ENCODE measurements at places on chromosomes 4 and X.

GRCh38 chr4:15702941-15703403 is at the start of gene BST1:
BST1 (plus strand) TSS chr4:15703065; CDS start chr4:15703145, 80 bp downstream.
- no peak for DNase-seq

GRCh38 chr4:100289946-100290345 is 99.7 kb upstream of the DDIT4L start:
- no peak for DNase-seq

DNA sequence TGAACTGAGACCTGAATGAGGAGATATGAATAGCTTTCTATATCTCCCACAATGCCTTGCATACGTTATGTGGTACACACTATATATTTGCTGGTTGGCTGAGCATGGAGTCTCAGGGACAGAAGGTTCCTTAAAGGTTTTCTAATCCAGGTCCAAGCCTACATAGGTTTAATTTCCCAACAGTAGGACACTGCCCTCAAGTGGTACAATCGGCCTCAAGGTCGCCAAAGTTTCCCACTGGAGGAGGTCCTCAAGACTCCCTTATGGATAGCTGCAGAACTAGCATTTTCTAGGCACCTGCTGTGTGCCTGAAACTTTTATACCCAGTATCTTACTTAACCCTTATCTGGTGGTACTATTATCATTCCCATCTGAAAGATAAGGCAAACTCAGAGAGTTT is 21.0 kb upstream of the EFNB1 start:
- DNase-seq = no peak

GRCh38 chr4:123621072-123621705 is 224.6 kb downstream of the SPRY1 start:
- DNase-seq = no peak

DNA sequence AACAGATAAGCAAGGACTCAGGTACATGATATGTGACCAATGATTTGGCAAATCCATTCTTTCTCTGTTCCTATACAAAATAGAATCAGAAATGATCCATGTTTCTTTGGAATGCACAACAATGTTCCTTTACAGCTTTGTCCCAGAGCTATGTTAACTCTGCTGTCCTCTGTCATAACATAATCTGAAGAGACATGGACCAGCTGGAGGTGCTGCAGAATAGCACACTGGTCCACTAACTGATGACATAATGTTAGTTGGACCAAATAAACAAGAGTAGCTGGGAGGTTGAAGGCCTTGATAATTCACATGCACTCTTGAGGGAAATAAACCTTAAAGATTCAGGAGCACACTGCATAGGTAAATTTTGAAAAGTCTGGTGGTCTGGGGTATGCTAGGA is 23.0 kb upstream of the DHX15 start:
- DNase-seq = no peak

- peak; percentile 50 for DNase-seq
Observed at GRCh38 chr4:36394352-36394903, 113.0 kb downstream of the DTHD1 start.

- DNase-seq = no peak
Observed at GRCh38 chr4:152278505-152279233, 257.2 kb downstream of the FBXW7 start.

- DNase-seq = no peak
Observed at GRCh38 chr4:165553221-165553810, 174.5 kb downstream of the CPE start.

DNA sequence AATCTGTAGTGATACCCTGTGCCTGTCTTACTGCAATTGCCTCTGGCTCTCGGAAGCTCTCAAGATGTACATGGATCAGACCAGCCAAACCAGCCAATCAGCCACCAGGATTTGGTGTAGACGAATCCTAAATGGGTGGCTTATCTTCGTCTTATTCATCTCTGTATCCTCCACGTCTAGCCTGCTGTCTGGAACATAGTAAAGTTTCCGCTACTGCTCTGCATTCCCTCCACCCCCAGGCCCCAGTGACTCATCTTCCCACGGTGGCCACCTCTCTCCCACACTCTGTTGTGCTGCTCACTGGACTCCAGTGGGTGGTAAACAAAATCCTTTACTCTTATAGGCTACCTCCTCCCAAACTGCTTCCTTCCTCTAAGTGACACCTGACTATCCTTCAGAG is 37.8 kb downstream of the SEPTIN6 start:
- DNase-seq = no peak

GRCh38 chrX:109797311-109797975 is 64.4 kb upstream of the ACSL4 start:
- DNase-seq = peak; percentile 1

DNA sequence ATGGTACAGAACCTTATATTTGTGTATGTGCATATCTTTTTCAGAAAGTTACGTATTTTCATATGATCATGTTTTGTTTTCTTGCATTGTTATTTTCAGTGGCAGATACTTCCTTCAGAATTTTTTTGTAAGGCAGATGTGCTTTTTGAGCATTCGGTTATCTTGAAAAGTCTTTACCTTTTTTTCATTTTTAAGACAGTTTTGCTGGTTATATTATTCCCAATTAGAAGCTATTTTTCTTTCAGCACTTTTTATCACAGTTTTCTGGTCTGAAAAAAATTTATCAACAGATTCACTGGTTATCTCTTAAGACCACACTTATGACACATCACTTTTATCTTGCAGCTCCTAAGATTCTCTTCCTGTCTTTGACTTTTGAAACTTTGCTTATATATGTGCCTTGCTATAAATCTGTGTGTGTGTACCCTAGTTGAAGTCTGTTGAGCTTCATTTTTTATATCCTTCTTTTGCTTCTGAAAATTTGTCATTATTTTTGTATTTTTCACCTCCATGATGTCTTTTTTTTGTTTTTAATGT is 53.1 kb downstream of the ZNF732 start:
- no peak for DNase-seq

DNA sequence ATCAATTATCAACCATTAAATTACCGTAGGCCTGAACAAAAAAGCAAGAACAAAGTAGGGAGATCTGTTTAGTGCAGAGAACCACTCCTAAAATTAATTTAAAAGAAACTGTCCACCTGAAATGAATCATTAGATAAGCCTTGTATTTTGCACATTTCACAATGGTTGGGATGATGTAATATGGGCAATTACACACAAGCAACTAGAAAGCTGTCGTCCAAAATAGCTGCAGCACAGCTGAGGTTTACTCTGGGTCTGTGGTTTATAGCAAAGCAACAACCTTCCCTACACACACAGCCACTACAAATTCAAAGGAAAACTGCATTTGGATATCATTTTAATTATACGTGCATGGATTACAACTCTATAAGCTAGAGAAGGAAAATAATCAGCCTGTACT is 28.5 kb downstream of the PCDH19 start:
- no peak for DNase-seq

GRCh38 chrX:133776072-133776471 is 209.3 kb downstream of the GPC3 start:
- no peak for DNase-seq

DNA sequence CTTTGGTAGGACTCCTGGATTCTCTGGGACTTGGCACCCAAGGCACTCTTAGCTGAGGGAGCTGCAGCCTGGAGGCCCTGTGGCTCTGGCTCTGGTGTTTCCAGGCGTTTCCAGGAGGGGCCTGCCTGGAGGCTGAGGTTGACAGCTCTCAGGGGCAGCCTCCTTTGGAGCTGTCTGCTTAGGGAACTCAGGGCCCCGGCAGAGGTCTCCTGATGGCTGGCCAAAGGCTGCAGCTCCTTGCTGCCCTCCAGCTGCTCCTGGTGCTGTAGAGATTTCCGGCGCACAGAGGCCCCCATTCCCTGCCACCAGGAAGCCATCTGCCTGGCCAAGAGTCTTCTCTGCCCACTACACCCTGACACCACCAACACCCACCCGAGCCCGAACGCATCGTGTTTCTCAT is 25.3 kb upstream of the ARHGEF38 start:
- DNase-seq = no peak

GRCh38 chr4:97656044-97656720 is 487.1 kb downstream of the STPG2 start:
- no peak for DNase-seq

- DNase-seq = peak; percentile 77
Observed at GRCh38 chr4:145066063-145066501, 31.9 kb downstream of the ANAPC10 start.

GRCh38 chr4:74794382-74795010 is at the start of gene BTC:
BTC (minus strand) TSS chr4:74794523; CDS start chr4:74794325, 198 bp downstream.
- DNase-seq = no peak

GRCh38 chr4:1830642-1831228 is 25.2 kb downstream of the LETM1 start:
- DNase-seq = no peak

- no peak for DNase-seq
Observed at GRCh38 chr4:117984366-117984680, 50.0 kb upstream of the NDST3 start.

GRCh38 chrX:81120258-81120935 is 81.3 kb downstream of the HMGN5 start:
- no peak for DNase-seq

DNA sequence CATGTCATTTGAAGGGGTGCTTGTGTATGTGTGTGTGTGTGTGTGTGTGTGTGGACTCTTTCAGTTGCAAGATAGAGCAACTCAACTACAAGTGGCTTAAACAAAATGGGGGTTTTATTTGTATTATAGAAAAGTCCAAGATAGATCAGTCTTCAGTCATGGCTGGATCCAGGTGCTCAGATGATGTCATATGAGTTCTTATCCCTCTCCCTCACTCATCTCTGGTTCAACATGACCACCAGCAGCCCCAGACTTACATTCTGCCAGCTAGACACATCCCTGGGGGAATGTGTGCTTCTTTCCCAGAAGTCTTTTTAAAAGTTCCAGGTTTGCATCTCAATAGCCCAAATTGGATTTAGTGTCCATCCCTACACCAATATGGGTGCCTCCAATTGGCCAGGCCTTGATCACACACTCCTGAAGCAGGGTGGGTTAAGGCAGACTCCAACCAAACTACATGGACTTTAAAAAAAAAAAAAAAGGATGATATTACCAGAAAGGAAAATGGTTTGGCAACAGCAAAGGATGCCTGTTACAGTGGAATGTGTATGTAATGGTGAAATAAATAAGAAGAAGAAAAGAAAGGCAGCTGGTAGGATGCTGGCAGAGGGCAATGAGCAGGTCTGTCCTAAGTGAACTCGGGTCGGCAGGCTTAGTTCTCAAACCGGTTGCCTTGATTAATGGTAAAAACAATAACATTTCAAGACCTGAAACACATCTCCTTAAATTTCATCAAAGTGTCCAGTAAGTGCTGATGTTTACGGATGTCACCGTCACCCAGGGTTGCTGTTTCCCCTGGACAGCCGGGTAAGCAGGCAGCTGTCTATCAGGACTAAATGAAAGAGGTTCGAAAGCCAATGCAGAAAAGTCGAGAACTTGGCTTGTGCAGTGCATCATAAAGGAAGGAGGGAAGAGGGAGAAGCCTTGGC is 107.7 kb downstream of the SMIM20 start:
- no peak for DNase-seq

- DNase-seq = no peak
Observed at GRCh38 chr4:124953486-124953885, 241.0 kb upstream of the ANKRD50 start.

DNA sequence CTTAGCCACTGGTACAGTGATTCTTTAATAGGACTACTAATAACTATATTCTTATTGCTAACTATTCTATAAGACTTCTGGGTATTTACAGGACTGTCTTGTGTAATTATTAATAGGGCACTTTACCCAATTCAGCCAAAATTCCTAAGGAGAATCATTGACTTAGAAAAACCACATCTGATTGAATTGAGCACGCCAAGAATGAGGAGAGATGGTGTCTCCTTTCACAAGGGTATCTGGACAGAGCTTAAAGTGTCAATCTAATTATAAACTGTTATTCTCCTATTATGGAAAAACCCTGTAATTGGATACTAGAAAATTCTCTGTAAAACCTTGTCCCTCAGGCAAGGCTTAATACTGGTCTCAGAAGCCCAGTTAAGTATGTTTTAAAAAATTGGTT is 111.1 kb upstream of the TLL1 start:
- no peak for DNase-seq

GRCh38 chr4:140300271-140300970 is 73.0 kb upstream of the SCOC start:
- no peak for DNase-seq

GRCh38 chrX:21853578-21853977 is 2.2 kb upstream of the YY2 start:
- no peak for DNase-seq

DNA sequence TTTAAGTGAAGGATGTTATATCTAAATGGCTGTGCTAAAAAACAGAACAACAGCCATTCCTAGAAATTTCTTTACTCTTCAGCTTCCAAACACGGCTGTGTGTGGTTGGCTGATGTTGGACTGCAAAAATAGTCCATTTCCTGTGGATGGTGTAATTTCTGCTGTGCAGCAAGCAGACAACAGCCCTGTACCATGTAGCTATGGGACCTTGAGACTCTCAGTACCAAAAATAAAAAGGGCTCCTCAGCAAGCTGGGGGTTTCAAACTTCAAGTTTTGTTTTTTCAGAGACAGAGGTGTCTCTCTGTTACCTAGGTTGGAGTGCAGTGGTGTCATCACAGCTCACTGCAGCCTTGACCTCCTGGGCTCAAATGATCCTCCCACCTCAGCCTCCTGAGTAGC is 18.1 kb downstream of the CD40LG start:
- DNase-seq = no peak

- DNase-seq = no peak
Observed at GRCh38 chrX:38571058-38571457, 9.7 kb downstream of the TSPAN7 start.

GRCh38 chr4:95129821-95130311 is 372.1 kb downstream of the BMPR1B start:
- no peak for DNase-seq

- DNase-seq = peak; percentile 22
Observed at GRCh38 chrX:118249146-118249545, 96.8 kb upstream of the WDR44 start.

DNA sequence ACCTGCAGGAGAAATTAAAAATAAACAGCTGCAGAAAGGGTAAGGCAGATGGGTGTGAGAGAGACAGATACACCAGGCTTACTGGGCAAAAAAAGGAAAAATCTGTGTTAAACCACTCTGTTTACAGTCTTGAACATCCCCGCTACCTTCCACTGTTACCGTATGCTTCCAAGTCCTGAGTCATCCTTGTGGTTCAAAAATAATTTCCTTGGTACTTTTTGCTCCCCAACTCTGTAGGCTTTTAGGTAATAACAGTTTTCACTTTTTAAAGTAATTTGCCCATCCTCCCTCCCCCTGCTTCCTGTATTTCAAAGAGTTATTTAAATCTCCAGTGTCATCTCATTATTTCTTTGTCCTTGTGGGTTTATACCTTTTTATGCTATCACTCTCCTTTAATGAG is 210.1 kb upstream of the FAT4 start:
- no peak for DNase-seq

- no peak for DNase-seq
Observed at GRCh38 chr4:38368613-38369012, 295.4 kb upstream of the KLF3 start.

- no peak for DNase-seq
Observed at GRCh38 chr4:160652790-160653189, 1511.0 kb downstream of the FSTL5 start.

GRCh38 chr4:28421221-28421620 is 1560.6 kb downstream of the STIM2 start:
- no peak for DNase-seq
